ENCODE measurements at places on chromosomes 3 and 15. TPM values are rescaled to one million over a fixed set of nuclear protein-coding genes. Genes with fewer than 3 reads are reported as not detected.

Gene FBXO40
- 207 TPM for total RNA-seq

Gene CPN2
- 2.4 TPM for total RNA-seq

Gene TMC3
- total RNA-seq = not detected

Gene CLDN16
- total RNA-seq = not detected

Gene PAQR9
- 10.6 TPM for total RNA-seq

Gene PLXNB1
- 51.3 TPM for total RNA-seq

Gene CFAP100
- not detected for total RNA-seq

- no peak for DNase-seq
These were observed 34.4 kb downstream of the CA12 start for GRCh38 chr15:63347074-63347857.

DNA sequence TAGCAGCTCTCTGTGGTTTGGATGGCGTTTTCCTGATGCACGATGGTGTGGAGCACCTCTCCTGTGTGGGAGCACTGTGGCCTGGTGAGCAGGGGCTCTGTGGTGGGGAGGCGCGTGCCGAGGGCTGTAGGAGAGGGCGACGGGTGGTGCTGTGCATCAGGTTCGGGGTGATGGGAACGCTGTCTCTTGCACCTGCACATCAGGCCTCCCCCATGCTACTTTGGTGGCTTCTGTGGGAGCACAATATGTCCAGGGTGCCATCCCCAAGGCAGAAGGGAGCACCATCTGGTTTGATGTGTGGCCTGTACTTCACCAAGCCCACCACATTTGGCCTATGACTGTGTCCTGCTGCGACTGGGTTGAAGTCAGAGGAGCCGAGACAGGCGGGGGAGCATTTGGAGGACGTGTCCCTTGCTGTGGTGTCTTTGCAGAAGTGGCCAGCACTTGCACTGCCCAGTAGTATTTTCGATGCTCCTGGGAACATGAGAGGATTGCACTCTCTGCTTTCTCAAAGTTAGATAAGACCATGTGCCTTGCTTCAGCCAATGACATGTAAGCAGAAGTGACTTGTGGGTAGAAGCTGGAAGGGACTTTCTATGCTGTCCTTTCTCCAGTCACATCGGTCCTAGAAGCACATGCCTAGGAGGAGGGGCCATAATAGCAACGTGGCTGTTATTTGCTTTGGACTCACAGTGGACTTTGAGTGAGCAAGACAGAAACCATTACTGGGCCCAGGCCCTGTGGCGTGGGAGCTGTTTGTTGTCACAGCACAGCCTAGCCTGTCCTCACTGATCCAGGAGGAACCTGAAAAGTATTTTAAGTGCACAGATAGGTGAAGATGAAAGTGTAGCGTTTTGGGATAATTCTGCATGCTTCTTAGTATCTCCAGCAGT is 72.1 kb downstream of the APBA2 start:
- no peak for DNase-seq

DNA sequence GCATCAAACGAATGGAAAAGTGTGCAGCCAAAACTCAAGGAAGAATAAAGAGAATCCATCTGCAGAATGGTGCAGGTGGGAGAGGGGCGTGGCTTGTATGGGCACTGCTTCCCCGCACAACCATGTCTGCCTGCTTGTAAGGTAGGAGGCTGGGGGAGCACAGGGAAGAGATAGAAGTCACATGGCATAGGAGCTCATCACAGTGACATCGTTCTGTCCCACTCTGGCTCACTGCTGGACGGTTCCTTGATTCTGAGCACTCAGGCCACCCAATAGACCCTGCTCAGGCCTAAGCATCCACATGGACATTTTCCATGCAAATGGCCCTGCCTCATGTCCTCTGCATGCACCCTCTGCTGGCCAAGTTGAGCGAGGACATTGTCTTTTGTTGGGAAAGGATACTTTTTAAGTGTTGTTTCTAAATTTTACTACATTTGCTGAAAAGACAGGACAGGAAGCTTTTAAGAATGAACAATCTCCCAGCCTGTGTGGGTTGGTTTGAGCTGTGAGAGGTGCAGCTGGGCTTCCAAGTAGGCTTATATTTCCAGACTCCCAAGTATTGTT is 3.1 kb downstream of the MYLK start:
- no peak for DNase-seq

DNA sequence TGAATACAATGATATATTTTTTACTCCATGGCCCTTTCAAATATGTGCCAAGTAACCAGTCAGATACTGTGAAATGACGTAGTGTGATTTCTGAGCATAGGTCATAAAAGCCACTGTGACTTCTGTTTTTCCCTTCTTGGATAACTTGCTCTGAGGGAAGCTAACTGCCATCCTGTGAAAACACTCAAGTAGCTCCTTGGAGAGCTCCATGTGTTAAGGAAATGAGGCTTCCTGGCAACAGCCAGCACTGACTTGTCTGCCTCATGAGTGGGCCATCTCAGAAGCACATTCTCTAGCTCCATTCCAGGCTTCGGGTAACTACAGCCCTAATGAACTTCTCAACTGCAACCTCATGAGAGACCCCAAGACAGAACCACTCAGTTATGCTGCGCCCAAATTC is 9.5 kb upstream of the CCDC80 start:
- no peak for DNase-seq

DNA sequence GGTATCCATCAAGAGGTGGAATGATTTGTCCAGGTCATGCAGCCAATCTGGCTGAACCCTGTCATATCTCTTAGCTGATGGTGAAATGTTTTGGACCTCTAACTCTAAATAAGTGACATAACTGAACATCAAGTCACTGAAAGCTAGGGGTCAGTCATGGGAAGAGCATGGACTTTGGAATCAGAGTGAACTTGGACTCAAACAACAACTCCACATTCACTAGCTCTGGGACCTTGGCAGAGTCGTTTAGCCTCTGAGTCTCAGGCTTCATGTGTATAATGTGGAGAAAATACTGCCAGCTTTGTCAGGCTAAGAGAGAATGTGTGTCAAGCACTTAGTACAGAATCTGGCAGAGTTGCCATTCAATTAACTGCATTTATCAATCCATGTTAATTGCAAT is 557.8 kb upstream of the CFAP20DC start:
- DNase-seq = no peak

GRCh38 chr3:59935025-59935424 is 885.2 kb upstream of the CFAP20DC start:
- no peak for DNase-seq

DNA sequence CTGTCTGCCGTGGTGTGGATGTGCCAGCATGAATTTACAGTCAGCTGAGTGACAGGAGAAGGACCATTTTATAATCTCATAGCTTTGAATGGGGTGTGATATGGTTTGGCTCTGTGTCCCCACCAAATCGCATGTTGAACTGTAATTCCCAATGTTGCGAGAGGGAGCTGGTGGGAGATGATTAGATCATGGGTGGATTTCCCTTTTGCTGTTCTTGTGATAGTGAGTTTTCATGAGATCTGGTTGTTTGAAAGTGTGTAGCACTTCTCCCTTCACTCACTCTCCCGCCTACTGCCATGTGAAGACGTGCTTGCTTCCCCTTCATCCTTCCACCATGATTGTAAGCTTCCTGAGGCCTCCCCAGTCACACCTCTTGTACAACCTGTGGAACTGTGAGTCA is 111.9 kb upstream of the CHD2 start:
- DNase-seq = no peak

DNA sequence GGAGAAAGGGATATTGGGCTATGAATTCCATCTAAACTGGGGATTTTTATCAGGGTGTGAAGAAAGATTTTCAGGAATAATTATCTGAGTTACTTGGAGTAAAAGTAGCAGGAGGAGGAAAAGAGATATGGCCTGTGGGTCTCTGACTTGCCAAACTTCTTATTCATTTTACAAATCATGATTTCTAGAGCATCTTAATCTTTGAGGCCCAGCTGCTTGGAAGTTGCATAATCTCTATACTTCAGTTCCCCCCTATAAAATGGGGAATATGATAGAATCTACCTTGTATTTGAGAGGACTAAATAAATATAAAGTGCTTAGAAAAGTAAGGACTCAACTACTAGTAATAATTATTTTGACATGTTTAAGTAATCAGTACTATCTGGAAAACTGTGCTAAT is 11.0 kb upstream of the GABPB1 start:
- DNase-seq = no peak

DNA sequence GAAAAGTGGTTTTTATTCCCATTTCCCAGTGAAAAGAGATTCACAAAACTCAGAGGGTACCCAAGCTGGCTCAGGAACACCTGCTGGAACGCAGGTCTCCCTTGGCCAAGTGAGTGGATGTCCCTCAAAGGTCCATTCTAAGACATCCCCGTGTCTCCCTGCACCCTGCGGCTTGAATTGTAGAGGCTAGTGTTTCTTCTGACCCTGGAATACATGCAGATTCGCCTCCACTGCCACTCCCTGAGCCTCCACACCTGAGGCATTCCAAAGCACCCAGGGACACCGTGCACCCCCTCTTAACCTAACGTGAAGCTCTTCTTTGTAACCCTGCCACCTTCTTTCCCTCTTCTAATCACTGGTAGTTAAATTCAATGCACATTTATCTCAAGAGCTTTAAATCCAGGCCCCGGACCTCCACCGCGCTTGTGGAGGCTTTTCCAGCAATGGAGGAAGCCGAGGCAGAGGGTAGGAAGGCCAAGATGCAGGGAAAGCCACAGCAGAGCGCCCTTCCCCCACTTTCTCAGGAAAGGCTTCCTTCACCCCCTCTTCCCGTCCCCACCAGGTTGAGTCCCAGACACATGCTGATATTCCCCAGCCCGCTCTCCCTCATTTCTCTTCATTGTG is 590 bp upstream of the ITGA11 start:
- DNase-seq = no peak

- DNase-seq = no peak
These were observed 436.4 kb upstream of the RBMS3 start for GRCh38 chr3:28844298-28845005.

DNA sequence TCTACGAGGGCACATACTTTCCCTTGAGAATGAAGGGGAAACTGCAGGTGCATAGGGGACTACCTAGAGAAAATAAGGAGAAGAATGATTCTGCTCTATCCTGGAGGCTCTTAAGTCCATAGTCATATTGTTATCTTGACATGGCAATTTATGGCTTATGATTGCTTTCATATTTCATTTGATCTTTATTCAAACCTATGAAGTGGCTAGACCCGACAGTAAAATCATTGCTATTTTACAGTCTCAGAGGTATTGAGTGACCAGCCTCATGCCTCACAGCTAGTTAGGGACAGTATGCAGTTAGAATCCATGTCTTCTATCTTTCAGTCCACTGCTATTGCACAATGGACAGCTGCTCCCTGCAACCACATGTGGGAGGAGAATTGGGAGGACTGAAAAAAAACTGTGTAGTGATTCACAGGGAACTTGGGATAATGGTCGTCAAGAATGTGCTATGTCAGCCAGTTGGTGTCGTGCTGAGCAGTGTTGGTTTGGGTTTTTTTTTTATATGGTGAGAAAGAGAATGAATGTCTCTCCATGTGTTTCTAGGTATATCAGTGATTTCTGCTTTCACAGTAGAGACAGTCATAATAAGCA is 63.2 kb upstream of the SPPL2A start:
- no peak for DNase-seq

DNA sequence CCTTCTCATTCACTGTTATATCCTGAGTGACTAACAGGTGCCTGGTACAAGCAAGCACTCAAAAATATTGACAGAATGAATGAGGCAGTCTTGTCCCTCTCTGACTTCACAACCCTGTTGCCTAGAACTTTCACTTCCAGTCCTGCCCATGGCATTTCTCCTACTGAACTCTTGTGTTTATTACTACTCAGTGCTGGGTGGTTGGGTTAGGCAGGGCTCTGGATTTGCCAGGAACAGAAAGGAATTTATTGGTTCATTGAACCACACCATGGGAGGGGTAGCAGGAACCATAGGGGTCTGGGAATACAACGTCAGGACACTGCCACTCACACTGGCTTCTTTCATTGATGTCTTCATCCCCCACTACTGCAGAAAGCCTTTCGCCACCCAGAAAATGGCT is 41.9 kb upstream of the SEMA4B start:
- DNase-seq = no peak

- DNase-seq = no peak
These were observed 25.0 kb upstream of the SCN10A start for GRCh38 chr3:38840987-38841386.

GRCh38 chr3:8647137-8647985 is 2.8 kb upstream of the SSUH2 start:
- DNase-seq = no peak

- no peak for DNase-seq
These were observed 78.1 kb downstream of the LSM3 start for GRCh38 chr3:14256561-14257342.

- no peak for DNase-seq
These were observed 13.7 kb upstream of the PDIA5 start for GRCh38 chr3:123053107-123053506.

- DNase-seq = no peak
These were observed 54.4 kb upstream of the WNT7A start for GRCh38 chr3:13934315-13934714.

GRCh38 chr3:195886181-195887141 is 21.9 kb downstream of the TNK2 start:
- DNase-seq = no peak

GRCh38 chr15:93954985-93955571 is 276.3 kb upstream of the MCTP2 start:
- no peak for DNase-seq

GRCh38 chr3:155196131-155197021 is 97.1 kb downstream of the STRIT1 start:
- no peak for DNase-seq

DNA sequence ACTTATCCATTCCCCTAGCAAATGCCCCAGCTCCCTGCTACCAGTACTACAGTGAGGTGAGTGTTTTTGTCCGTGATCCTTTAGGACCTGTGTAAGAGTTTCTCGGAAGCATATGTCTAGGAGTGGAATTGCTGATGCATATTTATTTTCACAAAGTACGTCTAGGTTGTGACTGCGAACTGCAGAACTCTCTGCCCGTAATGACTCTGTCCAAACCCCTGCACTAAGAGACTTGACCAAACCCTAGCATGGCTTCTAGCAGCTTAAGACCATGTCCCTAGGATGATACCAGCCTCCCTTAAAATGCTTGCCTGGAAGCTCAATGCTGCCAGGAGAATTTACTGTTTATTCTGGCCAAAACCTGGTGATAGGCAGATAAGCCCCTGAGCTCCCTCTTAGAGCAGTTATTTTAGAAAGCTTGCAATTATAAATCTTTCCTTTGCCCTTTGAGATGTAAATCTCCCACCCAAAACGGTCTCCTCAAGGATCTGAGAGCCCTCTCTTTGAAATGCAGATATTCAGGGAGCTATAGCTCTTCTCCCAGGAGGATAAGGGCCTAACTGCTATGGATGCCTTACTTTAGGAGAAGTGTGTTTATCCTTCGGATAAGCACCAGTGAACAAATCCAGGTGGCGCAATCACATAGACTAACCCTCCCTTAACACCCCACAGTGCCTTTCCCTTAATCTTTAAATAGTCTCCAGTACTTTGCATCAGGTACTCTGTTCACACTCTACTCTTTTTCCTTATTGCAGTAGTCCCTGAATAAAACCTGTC is 14.7 kb upstream of the CA12 start:
- no peak for DNase-seq
